ENCODE measurements at places on chromosomes 7 and 10.

DNA sequence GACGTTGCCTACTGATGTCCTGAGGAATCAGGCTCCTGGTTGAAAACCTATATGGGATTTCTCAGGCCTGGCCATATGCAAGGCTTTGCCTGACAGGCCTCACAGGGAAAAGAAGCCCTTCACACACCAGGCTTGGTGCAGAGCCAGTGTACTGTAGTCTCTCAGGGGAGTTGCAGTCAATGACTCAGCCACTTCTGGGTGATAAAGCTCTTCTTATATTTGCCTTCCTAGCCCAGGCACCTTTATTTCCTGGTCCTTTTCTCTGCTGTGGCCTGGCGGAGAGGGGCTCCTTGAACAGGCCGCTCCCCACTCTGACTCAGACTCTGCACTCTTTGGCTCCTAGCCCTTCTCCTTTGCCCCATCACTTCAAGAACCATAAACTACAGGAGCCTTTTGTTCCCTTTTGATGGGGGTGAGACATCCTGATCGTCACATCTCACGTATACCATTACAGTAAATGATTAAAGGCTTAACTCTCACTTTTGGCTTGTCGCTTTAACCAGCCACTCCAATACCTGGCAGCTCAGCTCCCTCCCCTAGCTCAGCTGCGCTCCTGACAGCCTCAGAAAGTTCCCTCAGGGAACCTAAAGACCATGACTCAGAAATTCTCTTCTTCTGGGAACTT lies 33.5 kb downstream of the DPY19L1 start:
- DNase-seq: no peak

DNA sequence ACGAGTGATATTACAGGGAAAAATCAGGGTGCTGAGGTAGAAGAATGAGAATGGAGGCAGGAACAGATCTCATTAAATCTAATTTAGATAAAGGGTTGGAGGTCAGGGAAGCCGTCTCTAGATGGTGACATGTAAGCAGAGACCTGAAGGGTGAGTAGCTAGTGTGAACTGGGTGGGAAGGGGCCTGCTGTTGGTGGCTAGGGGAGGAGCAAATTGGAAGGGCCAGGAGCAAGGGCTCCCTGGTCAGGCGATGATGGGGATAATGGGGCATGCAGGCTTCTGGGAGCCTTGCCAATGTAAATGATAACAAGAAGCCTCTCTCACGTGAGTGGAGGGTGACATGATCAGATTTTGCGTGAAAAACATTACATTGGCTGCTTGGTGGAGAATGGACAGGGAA lies 76.3 kb downstream of the WDFY4 start:
- DNase-seq: no peak

DNA sequence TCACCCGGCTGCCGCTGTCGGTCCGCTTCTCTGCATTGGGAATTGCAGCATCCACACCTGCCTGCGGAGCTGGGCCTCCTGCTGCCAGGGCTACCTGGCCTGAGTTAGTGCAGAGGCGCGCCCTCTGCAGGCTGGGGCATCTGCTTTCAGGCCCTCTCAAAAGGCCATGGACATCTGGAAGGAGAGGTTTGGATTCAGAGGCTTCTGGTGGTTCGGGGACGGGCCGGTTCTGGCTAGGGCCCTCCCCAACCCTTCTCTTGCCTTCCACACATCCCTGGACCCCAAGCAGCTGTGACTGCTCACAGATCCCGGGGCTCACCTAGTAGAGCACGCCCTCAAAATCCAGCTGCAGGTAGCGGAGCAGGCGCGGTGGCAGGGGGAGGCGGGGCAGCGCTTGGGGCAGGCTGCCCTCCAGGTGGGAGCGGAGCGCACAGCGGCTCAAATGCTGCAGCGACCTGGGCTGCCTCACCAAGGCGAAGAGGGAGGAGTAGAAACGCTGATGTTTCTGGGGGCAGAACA lies 8.4 kb upstream of the GBX1 start:
- DNase-seq: no peak

- DNase-seq: no peak
Observed at GRCh38 chr10:123603130-123603529, 63.0 kb upstream of the GPR26 start.

DNA sequence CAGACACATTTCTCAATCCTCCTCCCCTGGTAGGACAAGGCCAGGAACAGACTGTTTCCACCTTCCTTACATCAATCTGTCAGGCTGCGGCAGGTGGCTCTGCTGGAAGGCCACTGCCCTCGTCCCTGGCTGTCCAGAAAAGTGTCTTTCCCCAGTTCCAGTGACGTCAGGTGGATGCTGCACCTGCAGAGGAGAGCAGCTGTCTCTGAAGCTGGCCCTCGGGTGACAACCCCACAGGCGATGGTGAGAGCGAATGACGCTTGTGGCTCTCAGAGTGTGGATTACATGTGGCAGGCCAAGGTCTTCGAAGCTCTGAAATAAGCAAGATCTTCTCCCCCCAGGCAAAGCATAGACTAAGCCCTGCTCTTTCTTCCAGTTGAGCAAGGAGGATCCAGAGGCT lies 146.9 kb upstream of the RET start:
- no peak for DNase-seq

GRCh38 chr10:72310636-72311035 lies 36.9 kb downstream of the DDIT4 start:
- DNase-seq: no peak

GRCh38 chr7:41955893-41956675 lies 253.2 kb upstream of the INHBA start:
- no peak for DNase-seq

DNA sequence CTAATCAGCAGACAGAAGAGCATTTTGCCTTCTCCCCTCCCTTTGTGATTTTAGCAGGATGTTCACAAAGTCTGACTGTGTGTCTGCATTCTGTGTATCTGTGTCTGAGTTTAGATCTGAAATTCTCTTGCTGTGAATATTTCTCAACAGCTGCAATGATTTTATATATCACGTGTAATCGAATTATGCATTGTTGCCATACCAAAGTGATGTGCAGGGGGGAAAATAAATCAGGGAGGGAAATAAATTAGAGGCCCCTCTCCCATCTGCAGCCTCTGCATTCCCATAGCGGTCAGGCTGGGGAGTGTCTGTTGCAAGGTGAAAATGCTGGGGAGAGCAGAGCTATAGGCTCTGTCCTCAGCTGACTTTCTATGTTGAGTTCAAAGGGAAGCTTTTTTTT lies 209.0 kb downstream of the LRMDA start:
- no peak for DNase-seq

GRCh38 chr10:9895453-9895852 lies 1122.2 kb upstream of the CELF2 start:
- no peak for DNase-seq

GRCh38 chr7:135409845-135410542 lies 99.9 kb downstream of the CNOT4 start:
- no peak for DNase-seq

- no peak for DNase-seq
Observed at GRCh38 chr10:17122052-17122451, 7.6 kb downstream of the CUBN start.

Data from stimulated activated CD8-positive, alpha-beta memory T cell treated with anti-CD3 and anti-CD28 coated beads, Interleukin-4, amount 100 ng/mL, for 1 hour (primary cell).